ENCODE measurements at places on chromosomes 2 and 18.

DNA sequence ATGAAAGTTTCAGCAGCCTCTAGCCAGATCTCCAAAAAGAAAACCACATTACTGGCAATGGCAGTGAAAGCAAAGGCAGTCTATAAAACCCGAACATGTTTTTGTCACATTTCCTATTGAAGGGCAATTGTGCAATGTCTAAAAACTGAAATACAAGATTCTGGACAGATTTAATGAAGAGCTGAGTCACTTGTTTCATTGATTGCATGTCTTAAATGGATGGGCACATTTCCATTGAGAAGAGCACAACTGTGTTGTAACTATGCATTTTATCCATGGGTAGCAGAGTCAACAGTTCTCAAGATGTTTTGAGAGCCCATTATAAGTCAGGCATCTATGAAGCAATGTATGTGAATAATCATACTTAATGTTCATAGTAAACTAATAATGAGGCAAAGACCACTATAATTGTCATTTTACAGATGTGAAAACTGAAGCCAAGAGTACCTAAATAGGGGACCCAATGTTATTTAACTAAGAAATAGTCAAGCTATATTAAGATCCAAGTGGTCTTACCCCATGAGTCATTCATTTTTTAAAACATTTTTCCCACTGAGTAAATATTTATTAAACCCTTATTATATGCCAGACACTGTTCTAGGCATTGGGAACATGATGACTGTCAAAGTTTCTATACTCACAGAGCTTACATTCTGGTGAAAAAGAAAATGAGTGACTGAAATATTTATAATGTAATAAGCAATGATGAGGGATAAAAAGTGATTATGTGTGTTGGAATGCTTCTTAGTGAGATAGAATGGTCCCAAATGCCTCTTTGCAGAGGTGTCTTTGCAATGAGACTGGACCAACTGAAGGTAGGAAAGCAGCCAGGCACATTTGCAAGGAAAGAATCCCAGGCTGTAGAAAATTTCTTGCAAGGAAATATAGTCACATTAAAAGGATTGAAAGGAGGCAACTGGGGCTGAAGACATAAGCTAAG is 818.9 kb upstream of the ACVR2A start:
- no peak for DNase-seq

DNA sequence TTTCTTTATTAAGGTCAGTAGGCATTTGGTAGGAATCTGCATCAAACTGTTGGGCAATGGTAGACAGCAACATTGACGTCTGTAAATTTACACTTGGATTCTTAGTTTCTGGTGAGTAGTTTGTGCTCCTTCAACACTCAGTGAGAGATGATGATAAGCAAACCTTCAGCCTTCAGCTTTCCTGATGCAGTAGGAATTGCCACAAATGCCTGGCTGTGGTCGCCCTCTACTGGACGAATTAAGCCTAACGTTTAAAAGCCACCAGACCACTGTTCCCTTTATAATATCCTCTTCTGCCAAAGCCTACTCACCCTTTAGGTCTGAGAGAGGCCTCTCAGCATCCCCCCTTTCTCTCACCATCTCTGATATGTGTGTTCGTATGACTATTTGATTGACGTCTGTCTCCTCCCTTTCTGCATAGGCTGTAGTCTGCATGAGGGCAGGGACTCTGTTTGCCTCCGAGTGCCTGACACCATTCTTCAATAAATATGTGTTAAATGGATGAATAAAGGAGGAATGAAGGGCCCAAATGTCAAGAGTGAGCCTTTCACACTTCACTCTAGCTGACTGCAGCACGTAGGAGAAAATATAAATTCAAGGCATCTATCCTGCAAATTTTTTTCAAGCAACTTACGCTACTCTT is 47.0 kb upstream of the PLEKHM3 start:
- peak; percentile 30 for DNase-seq

DNA sequence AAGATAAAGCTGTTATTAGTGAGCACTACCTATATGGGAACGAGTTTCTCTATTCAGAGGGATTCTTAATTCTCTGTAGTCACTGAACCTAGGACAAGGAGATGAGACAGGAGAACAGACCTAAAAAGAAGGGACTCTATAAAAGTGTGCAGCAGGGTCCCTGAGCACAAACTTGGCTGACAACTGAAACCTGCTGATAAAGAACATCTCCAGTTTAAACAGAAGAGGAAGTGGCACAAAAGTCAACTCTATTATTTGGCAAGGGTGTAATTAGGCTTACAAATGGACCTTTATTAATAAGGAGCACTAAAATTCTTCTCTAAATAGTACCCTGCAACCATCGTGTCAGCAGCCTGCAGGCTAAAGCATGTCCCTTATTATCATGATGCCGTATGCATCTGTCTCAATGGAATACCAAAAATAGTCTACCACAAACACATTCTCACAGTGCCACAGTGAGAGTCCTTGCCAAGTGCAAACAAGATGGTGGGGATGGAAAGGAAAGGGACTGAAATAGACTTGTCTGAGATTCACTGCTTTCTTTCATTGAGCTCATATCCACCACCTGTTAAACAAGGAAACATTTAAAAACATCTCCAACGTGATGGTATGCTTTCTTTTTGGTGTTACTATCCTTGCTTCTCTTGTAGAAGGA is 260.2 kb downstream of the INSIG2 start:
- DNase-seq, result no peak

DNA sequence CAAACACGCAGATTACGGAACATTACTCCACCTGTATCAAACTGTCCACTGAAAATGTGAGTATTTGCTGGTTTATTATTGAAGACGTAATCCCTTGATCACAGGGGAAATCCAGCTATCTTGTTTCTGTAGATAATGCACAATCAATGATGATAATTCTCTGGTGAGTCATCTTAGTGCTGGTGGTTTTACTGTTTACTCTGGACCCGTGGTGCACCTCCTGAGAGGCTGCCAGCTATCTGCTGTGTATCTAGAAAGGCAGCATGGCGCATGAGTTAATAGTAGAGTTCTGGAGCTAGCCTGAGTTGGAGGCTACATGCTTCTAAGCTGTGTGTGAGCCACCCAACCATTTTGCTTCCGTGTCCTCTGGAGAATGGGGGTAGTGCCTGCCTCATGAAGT is 6.5 kb downstream of the NCAPH start:
- peak; percentile 53 for DNase-seq

GRCh38 chr2:20224716-20225293 is at the start of gene SDC1:
Gene SDC1 (minus strand): TSS chr2:20225130. CDS start chr2:20224867, 263 bp downstream.
- no peak for DNase-seq

- no peak for DNase-seq
These were observed 191.8 kb upstream of the GLI2 start for GRCh38 chr2:120543899-120544298.
